ENCODE measurements at places on chromosomes 5 and 9. TPM values are rescaled to one million over a fixed set of nuclear protein-coding genes. Genes with fewer than 3 reads are reported as not detected.

CDH18 gene
- total RNA-seq: not detected

PCDHGA8 gene
- total RNA-seq: 0.10 TPM

SLC12A7 gene
- 13.7 TPM for total RNA-seq

SLC6A3 gene
- not detected for total RNA-seq

SELENOP gene
- total RNA-seq: 1.7 TPM

PDGFRB gene
- total RNA-seq: 0.94 TPM

CCL27 gene
- 0.21 TPM for total RNA-seq

WDR31 gene
- 0.21 TPM for total RNA-seq

SV2C gene
- under 0.01 TPM for total RNA-seq

ARHGEF37 gene
- total RNA-seq: not detected

GRM6 gene
- total RNA-seq: not detected

WASHC1 gene
- total RNA-seq: 2.8 TPM

IFNA13 gene
- total RNA-seq: not detected

CTSV gene
- total RNA-seq: 0.10 TPM

KLF9 gene
- 118 TPM for total RNA-seq

ARID3C gene
- total RNA-seq: not detected

HDHD3 gene
- total RNA-seq: 8.6 TPM

GABRG2 gene
- under 0.01 TPM for total RNA-seq

TMEFF1 gene
- total RNA-seq: not detected

DMXL1 gene
- total RNA-seq: 31.9 TPM

PTPRD gene
- total RNA-seq: 0.52 TPM

PCDHB15 gene
- not detected for total RNA-seq

COL5A1 gene
- total RNA-seq: 0.21 TPM

BHMT2 gene
- not detected for total RNA-seq

TAS2R1 gene
- total RNA-seq: not detected

NSMF gene
- 23.7 TPM for total RNA-seq

PDE6A gene
- total RNA-seq: not detected

SOWAHA gene
- total RNA-seq: not detected

CETN3 gene
- total RNA-seq: 1.8 TPM

SHB gene
- total RNA-seq: 5.2 TPM

CBY3 gene
- total RNA-seq: 0.52 TPM

MGAT1 gene
- 119 TPM for total RNA-seq

SH3TC2 gene
- 3.7 TPM for total RNA-seq

CAMLG gene
- 41.0 TPM for total RNA-seq

SMIM33 gene
- not detected for total RNA-seq

CDH9 gene
- total RNA-seq: 0.10 TPM

NRARP gene
- 1.8 TPM for total RNA-seq

SPRY4 gene
- not detected for total RNA-seq
